ENCODE measurements at places on chromosomes 6 and 20. TPM values are rescaled to one million over a fixed set of nuclear protein-coding genes. Genes with fewer than 3 reads are reported as not detected.

CD164 gene
- 192 TPM for total RNA-seq

SPACA1 gene
- not detected for total RNA-seq

TFAP2A gene
- 0.28 TPM for total RNA-seq

C6orf89 gene
- 44.0 TPM for total RNA-seq

HLA-F gene
- total RNA-seq: 74.2 TPM

SNX9 gene
- total RNA-seq: 68.1 TPM

FAM209B gene
- total RNA-seq: not detected

- no peak for DNase-seq
- no peak overlapping the region for H3K4me3 ChIP-seq
- no peaks in the 10 kb centered on the region for H3K27me3 ChIP-seq
- no peak overlapping the region for H3K27ac ChIP-seq
- no peaks in the 10 kb centered on the region for H3K36me3 ChIP-seq
- no peaks in the 10 kb centered on the region for H3K4me1 ChIP-seq
These were observed 47.3 kb downstream of the PFDN4 start for GRCh38 chr20:54255157-54255556.

DNA sequence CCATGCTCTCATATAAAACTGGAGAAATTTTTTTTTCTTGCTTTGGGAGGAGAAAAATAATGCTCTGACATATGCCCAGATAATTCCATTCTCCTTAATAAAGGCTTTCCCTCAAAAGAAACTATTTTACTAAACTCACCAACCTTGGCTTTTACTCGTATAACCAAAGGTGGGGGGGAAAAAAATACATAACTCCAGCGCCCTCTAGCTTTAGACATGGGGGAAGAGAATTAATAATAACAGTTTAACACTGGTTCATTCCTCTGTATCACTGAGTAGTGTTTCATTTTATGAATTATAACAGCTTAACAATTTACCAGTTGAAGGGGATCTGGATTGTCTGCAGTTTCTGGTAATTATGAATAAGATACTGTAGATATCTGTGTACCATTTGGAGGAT is 1226.1 kb downstream of the GRIK2 start:
- H3K36me3 ChIP-seq: no peaks in the 10 kb centered on the region
- H3K4me3 ChIP-seq: no peak overlapping the region
- H3K27me3 ChIP-seq: no peaks in the 10 kb centered on the region
- no peak overlapping the region for H3K27ac ChIP-seq
- no peaks in the 10 kb centered on the region for H3K4me1 ChIP-seq
- DNase-seq: no peak

DNA sequence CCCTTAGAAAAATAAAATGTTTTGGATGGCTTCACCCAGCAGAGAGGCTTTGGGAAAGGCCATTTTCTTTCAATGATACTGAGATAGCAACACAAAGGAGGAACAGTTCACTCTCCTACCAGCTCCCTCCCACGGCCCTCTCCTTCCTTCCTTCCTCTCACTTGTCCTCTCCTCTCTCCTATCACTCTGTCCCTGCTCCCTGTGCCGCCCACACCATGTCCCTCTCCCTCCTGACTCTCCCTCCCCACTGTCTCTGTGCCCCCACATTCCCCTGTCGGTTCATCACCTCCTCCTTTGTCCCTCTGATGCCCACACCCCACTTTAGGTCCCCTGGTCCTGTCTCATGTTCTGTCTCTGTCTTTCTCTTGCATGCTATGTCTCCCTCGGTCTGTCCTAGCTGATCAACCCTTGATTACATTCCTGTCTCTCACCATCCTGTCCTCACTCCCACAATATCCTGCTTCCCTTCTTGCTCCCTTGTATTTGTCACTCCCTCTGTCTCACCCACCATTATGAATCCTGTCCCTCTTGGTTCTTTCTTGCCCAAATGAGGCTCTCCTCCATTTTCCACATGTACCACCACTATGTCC is 30.1 kb downstream of the ELMO2 start:
- H3K4me3 ChIP-seq: no peak overlapping the region
- H3K27ac ChIP-seq: no peak overlapping the region
- H3K27me3 ChIP-seq: no peaks in the 10 kb centered on the region
- peaks cover 80% of the 10 kb centered on the region for H3K36me3 ChIP-seq
- DNase-seq: no peak

DNA sequence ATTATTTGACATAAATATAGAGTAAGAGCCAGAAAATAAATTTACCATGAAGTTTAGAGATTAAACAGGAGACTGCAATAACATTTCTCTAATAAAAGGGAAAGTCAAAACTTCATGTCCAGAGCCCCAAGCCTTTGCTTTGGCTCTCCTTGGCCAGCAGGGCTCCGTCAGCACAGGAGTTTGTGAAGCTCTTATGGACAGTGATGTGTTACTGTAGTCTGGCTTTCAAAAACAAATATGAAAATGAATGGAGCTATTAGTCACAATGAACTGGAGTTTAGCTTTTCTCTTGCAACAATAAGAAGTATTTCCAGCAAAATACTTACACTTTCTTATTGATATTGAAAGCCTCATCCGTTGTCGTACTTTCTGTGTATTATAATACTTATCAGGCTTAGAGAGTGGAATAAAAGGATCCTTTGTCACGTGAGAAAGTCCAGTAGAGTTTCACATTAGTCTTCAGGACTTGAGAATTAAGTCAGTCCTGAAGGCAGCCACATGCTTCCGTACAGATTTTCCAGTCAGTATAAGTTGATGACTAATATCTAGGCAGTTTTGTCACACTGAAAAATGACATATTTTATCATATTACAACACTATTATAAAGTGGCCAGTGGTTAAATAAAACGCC is 117.0 kb upstream of the PRL start:
- no peak overlapping the region for H3K27ac ChIP-seq
- H3K27me3 ChIP-seq: no peaks in the 10 kb centered on the region
- peaks cover 4% of the 10 kb centered on the region for H3K4me1 ChIP-seq
- no peaks in the 10 kb centered on the region for H3K36me3 ChIP-seq

- H3K4me3 ChIP-seq: peak overlapping the region; percentile 71
- H3K27me3 ChIP-seq: no peaks in the 10 kb centered on the region
- H3K27ac ChIP-seq: peak overlapping the region; percentile 97
- H3K36me3 ChIP-seq: no peaks in the 10 kb centered on the region
- DNase-seq: peak; percentile 74
These were observed 1.1 kb downstream of the HFE start for GRCh38 chr6:26088344-26088743.

DNA sequence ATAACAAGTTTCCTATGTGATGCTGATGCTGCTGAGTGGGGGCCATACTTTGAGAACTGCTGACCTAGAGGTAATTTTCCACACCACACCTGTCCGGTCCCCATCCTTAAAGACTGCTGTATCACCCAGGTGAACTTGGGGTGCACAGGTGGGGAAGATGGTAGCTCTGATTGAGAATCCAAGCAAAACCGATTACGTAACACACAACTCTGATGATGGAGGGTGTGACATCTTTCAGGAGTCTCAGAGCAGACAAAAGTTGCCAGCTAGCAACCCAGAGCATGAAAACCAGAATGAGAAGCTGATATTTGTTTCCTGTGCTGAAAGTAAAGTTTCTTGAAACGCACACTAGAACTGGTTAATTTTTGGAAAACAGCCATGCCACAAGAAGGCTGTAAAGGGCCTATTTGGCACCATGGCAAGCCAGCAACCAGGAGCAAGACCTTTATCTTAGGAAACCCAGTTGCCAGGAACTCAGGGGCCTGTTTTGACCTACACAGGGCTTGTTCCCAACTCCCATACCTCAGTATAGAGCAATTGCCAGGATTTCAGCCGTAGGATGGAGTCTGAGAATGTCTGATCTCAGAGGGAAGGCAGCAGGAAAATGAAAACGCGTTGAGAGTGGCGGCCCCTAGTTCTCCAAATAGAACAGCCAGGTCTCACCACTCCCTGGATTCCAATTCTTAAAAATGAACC is 21.6 kb upstream of the TBC1D7 start:
- H3K36me3 ChIP-seq: no peaks in the 10 kb centered on the region
- H3K4me1 ChIP-seq: no peaks in the 10 kb centered on the region
- H3K27me3 ChIP-seq: no peaks in the 10 kb centered on the region
- H3K4me3 ChIP-seq: no peak overlapping the region
- no peak for DNase-seq
- H3K27ac ChIP-seq: no peak overlapping the region

GRCh38 chr6:129342243-129342642 is 367.7 kb downstream of the ARHGAP18 start:
- H3K27me3 ChIP-seq: no peaks in the 10 kb centered on the region
- H3K36me3 ChIP-seq: no peaks in the 10 kb centered on the region
- no peaks in the 10 kb centered on the region for H3K4me1 ChIP-seq
- no peak overlapping the region for H3K4me3 ChIP-seq
- no peak for DNase-seq
- no peak overlapping the region for H3K27ac ChIP-seq

DNA sequence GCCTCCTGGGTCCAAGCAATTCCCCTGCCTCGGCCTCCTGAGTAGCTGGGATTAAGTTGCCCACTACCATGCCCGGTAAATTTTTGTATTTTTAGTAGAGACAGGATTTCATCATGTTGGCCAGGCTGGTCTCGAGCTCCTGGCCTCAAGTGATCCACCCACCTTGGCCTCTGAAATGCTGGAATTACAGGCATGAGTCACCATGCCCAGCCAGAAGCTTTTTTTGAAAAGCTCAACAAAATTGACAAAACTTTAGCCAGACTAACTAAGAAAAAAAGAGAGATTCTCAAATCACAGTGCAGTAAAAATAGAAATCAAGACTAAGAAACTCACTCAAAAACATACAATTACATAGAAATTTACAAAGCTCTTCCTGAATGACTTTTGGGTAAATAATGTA is 420.6 kb downstream of the COL12A1 start:
- no peak overlapping the region for H3K27ac ChIP-seq
- no peak overlapping the region for H3K4me3 ChIP-seq
- no peaks in the 10 kb centered on the region for H3K27me3 ChIP-seq
- no peak for DNase-seq
- no peaks in the 10 kb centered on the region for H3K4me1 ChIP-seq

DNA sequence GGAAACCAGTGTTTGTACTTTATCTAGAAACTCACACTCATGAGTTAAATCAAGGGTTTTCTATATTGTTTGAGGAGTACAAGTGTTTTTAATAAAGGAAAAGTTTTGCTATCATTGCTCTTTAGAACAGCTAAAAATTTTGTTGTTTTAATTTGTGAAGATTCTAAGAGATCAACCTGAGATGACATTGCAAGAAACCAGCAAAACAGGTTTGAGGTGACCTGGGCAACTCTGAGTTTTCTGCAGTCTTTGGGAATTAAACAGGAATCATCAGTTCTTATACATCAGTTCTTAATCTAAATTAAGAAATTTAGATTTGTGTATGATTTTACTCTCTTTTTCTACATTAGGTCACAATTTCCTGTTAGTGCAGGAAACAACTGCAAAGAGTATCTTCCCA is 114.5 kb downstream of the JAG1 start:
- DNase-seq: no peak
- no peak overlapping the region for H3K4me3 ChIP-seq
- no peaks in the 10 kb centered on the region for H3K27me3 ChIP-seq

GRCh38 chr6:12136905-12137304 is 124.8 kb downstream of the HIVEP1 start:
- H3K27ac ChIP-seq: no peak overlapping the region
- no peak overlapping the region for H3K4me3 ChIP-seq
- H3K4me1 ChIP-seq: peaks cover 12% of the 10 kb centered on the region
- no peaks in the 10 kb centered on the region for H3K27me3 ChIP-seq
- no peaks in the 10 kb centered on the region for H3K36me3 ChIP-seq

- no peaks in the 10 kb centered on the region for H3K27me3 ChIP-seq
- H3K4me3 ChIP-seq: no peak overlapping the region
- H3K4me1 ChIP-seq: no peaks in the 10 kb centered on the region
- DNase-seq: no peak
These were observed 105.9 kb upstream of the CDYL start for GRCh38 chr6:4670290-4670689.

DNA sequence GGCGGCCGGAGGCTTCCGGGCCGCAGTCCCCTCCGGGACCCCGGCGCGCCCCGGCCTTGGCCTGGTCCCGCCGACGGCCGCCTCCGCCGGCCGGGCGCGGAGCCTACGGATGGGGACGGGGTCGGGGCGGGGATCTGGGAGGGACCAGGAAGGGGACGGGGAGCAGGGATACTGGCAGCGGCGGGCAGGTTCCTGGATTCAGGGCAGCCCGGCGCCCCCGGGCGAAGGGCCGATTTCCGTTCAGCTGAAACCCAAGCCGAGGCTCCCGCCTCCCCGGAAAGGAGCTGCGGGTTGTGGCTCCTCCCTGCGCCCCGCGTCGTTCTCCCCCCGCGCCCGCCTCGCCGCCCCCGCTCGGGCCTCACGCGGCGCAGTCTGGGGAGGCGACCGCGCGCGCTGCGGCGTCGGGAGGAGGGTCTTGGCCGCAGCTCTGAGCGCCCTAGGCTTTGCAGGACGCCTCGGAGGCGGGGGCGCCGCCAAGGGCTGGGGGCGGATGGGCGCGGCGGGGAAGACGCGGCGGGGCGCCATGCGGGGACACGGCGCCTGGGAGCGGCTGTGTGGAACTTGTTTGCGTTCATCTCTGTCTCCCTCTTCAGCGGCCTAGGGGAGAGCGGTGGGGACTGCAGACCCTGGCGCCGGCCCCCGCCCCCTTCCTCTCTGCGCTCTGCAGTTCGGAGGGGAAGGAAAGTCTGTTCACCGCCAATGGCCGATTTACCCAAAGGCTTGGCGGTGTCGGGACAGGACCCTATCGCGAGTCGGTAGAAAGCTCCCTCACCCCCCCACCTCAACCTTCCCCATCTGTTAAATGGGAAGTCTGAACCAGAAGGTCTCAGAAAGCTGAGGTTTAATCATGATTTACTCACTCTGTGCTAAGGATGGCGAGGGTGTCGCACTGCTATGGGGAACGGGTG is 22.7 kb upstream of the TMEM181 start:
- H3K27ac ChIP-seq: no peak overlapping the region
- peak overlapping the region; percentile 44 for H3K4me3 ChIP-seq
- H3K36me3 ChIP-seq: no peaks in the 10 kb centered on the region
- DNase-seq: no peak

- no peak overlapping the region for H3K27ac ChIP-seq
- H3K36me3 ChIP-seq: no peaks in the 10 kb centered on the region
- no peak overlapping the region for H3K4me3 ChIP-seq
- peaks cover 7% of the 10 kb centered on the region for H3K4me1 ChIP-seq
- no peaks in the 10 kb centered on the region for H3K27me3 ChIP-seq
- DNase-seq: no peak
These were observed 19.1 kb upstream of the TMEM217 start for GRCh38 chr6:37277001-37277409.

GRCh38 chr6:43077981-43078511 is 1.9 kb downstream of the PTK7 start:
- H3K36me3 ChIP-seq: peaks cover under 1% of the 10 kb centered on the region
- H3K27me3 ChIP-seq: peaks cover 13% of the 10 kb centered on the region
- peaks cover 18% of the 10 kb centered on the region for H3K4me1 ChIP-seq
- no peak for DNase-seq

- no peak overlapping the region for H3K4me3 ChIP-seq
- no peaks in the 10 kb centered on the region for H3K27me3 ChIP-seq
- no peaks in the 10 kb centered on the region for H3K36me3 ChIP-seq
- H3K27ac ChIP-seq: no peak overlapping the region
These were observed 94.0 kb upstream of the SLC2A12 start for GRCh38 chr6:134146268-134147033.

GRCh38 chr6:42525206-42525605 is 38.6 kb upstream of the UBR2 start:
- H3K4me3 ChIP-seq: no peak overlapping the region
- no peak overlapping the region for H3K27ac ChIP-seq
- no peaks in the 10 kb centered on the region for H3K4me1 ChIP-seq
- H3K27me3 ChIP-seq: no peaks in the 10 kb centered on the region
- no peak for DNase-seq
- no peaks in the 10 kb centered on the region for H3K36me3 ChIP-seq
